Activated CD4-positive, alpha-beta memory T cell treated with anti-CD3 and anti-CD28 coated beads, Interleukin-2, amount 10 ng/mL, durations not matched to agents 7 days and 5 days (primary cell): ENCODE measurements at places on chromosomes 6 and 20. TPM values are rescaled to one million over a fixed set of nuclear protein-coding genes. Genes with fewer than 3 reads are reported as not detected.

GRCh38 chr6:55266896-55267295 lies 60.4 kb upstream of the GFRAL start:
- no peak for DNase-seq

DNA sequence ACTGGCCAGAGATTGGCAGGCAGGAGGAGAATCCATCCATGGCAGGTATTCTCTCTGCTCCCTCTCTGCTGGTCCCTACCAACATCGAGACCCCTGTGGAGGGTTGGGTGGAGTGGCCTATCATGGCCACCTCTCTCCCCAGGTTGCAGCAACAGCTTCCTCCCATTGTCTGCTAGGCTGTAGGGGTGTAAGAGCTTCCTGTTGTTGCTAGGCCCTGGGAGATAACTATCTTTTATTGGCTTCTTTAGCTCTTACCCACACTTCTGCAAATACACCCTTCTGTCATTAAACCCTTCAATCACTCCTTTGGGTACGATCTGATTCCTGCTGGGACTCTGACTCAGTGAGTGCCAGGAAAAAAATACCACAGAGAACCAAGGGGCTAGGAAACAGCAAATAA lies 66.6 kb upstream of the FAM184A start:
- DNase-seq: no peak

GRCh38 chr6:84606860-84607259 lies 157.5 kb downstream of the TBX18 start:
- no peak for DNase-seq

GRCh38 chr6:33443025-33443424 lies 11.4 kb upstream of the ZBTB9 start:
- no peak for DNase-seq

DNA sequence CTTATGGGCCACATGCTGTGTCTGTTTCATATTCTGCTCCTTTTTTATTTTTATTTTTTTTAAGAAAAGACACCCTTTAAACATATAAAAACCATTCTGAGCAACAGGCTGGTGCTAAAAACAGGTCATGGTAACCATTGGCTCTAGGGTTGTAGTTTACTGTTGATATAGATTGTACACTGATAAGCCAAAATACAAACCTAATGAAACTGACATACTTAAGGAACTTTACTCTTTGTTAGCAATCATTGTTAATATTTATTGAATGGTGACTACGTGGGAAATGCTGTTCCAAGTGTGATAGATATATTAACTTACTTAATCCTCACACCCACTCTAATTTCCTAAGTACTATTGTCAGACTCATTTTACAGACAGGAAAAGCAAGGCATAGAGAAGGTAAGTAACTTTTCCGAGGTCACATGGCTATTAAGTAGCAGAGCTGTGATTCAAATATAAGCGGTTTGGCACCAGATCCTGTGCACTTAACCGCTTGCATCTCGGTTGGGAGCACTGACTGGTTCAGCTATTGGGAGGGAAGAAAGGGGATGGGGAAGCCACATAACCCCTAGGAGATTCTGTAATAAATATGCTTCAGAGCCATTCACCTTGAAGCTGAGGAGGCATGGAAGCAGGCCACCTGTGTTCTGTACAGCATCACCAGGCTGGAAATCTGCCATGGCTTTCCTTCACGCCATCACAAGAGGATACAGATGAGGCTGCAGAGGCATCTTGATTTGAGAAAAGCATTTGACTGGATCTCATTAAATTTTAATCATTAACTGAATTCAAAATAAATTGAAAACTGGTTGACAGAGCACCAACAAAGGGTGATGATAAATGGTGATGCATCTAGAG lies 4.9 kb downstream of the TRAF3IP2 start:
- no peak for DNase-seq

GRCh38 chr6:40353197-40353966 lies 233.8 kb downstream of the LRFN2 start:
- DNase-seq: no peak

GRCh38 chr6:15622045-15622740 lies 40.6 kb downstream of the DTNBP1 start:
- no peak for DNase-seq

Gene MUC21
- total RNA-seq: not detected

Gene TRIM40
- total RNA-seq: not detected
